ENCODE measurements at places on chromosomes 12 and 14. TPM values are rescaled to one million over a fixed set of nuclear protein-coding genes. Genes with fewer than 3 reads are reported as not detected.

DNA sequence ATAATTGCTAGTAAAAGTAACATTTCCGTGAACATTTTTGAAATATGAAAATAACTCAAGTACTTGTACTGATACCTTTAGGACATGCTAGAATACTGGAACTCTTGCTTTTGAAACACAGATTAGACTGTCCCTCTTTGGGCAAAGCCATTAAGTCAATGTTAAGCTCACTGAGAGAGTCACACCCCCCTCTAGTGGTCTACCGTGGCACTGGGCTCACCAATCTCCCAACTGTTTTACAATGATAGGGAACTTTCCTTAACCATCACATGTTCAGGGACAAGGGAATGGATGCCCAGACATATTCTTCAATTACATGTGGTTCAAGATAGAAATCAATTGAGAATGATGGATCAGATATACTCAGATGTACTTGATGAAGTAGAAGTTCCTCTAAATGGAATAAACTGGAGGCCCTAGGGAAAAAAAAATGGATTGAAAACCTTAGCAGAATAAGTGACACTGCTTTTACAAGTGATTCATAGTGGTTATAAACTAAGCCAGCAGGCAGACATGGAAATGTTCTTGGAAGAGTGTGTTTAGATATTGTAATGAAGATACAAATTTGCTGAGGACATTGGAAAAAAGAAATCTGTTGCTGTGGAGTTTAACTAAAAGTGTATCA lies 17.8 kb downstream of the NANOG start:
- H3K36me3 ChIP-seq: no peaks in the 10 kb centered on the region
- no peak overlapping the region for H3K4me3 ChIP-seq
- no peaks in the 10 kb centered on the region for H3K4me1 ChIP-seq
- H3K27me3 ChIP-seq: no peaks in the 10 kb centered on the region
- H3K27ac ChIP-seq: no peak overlapping the region

PTCSC3 gene
- total RNA-seq: not detected

DEGS2 gene
- total RNA-seq: 3.0 TPM

DNA sequence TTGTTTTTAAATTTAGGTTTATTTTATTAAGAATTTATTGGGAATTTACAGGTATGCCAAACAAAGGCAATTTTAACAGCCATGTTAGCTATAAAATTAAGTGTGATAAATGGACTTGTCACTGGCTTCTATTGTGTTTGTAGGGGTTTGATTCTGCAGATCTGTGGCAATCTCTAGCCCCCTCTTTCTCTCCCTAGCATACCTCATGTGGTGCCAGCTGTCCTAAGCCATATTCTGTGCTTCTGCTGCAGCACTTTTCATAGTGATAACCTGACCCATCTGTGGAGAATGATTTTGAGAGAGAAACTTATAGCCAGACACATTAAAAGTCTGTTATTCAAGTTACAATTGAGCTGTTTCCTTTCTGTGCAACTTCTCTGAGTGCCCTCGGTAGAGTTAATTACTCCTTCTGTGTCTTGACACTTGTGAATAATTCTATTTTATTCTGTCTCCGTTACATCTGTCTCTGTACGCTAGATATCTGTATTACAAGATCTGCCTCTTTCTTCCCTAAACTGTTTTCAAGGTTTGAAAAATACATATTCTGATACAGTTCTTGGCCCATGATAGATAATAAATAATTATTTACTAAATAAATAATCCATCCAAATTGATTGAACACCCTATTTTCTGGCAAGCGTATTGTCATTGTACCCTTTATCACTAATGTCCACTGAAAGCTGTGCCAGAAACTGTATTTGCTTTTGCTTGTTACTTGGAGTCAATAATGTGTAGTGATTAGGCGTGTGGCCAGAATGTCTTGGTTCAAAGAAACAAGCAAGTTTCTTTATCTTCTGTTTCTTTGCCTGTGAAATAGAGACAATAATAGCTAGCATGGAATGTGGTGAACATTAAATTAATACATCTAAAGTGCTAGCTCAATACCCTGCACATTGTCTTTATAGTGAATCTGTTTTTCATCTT lies 40.0 kb downstream of the FRS2 start:
- no peak overlapping the region for H3K4me3 ChIP-seq
- H3K4me1 ChIP-seq: no peaks in the 10 kb centered on the region
- peak; percentile 26 for DNase-seq
- no peak overlapping the region for H3K27ac ChIP-seq

DNA sequence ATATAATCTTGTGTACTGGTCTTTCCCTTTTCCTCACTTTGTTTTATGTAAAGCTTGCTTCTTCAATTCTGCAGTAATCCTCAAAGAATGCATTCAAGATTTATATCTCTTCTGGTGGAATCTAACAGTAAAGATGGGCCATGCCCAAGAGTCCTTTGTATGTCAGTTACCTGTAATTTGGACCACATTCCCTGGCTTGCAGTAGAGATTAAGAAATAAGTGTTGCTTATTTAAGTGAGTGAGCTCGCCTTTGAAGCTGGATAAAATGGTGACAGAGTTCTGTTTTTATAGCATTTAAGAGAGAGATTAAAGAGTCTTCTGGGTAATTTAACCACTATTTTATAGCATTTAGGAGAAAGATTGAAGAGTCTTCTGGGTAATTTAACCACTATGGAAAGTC lies 262.1 kb upstream of the ATP2B1 start:
- no peaks in the 10 kb centered on the region for H3K4me1 ChIP-seq
- no peaks in the 10 kb centered on the region for H3K27me3 ChIP-seq
- H3K36me3 ChIP-seq: no peaks in the 10 kb centered on the region
- no peak overlapping the region for H3K27ac ChIP-seq
- no peak overlapping the region for H3K4me3 ChIP-seq

GRCh38 chr12:80756875-80757274 lies 40.2 kb downstream of the MYF5 start:
- no peak overlapping the region for H3K27ac ChIP-seq
- no peak for DNase-seq
- H3K4me1 ChIP-seq: no peaks in the 10 kb centered on the region
- H3K36me3 ChIP-seq: no peaks in the 10 kb centered on the region
- H3K27me3 ChIP-seq: no peaks in the 10 kb centered on the region
- no peak overlapping the region for H3K4me3 ChIP-seq

GRCh38 chr14:74616507-74616906 lies 4.5 kb upstream of the LTBP2 start:
- H3K27me3 ChIP-seq: peaks cover 30% of the 10 kb centered on the region
- no peaks in the 10 kb centered on the region for H3K36me3 ChIP-seq
- no peak overlapping the region for H3K4me3 ChIP-seq
- no peak overlapping the region for H3K27ac ChIP-seq

GRCh38 chr12:5988659-5989116 lies 43.6 kb upstream of the ANO2 start:
- H3K27me3 ChIP-seq: no peaks in the 10 kb centered on the region
- peak; percentile 89 for DNase-seq
- H3K27ac ChIP-seq: no peak overlapping the region
- no peak overlapping the region for H3K4me3 ChIP-seq

CPSF6 gene
- 41.1 TPM for total RNA-seq

DNA sequence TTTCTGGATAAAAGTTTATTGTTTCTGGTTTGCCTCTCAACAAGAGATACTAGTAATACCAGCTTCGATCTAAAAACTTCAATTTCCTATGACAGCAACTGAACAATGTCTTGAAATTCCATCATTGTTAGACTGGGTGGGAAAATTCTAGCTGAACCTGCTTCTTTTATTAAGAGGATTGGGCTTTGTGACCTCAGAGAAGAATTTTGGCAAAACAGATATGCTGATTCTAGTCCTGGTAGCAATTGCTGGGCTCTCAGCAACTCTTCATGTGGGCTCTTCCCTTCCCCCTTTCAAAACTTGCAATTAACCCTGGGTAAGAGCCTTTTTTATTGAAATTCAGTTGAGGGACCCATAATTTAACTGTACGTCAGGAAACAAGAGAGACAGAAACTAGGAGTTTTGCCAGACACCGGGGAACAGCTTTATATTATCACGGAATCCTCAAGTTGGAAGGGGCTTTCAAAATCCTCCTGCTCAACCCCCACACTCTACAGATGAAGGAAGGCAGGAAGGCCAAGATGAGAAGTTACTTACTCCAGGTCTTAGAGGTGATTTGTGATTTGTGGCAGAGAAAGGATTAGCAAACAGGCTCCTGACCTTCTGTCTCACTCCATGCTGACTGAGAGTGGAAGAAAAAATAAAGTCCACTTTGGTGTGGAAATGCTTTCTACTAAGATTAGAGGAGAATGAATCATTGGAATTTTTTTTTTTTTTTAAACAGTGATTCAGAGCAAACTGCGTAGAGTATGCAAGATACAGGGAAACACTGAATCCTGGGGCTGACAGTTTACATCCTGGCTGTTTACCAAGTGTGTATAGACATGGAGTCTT lies 239.0 kb upstream of the ATP2B1 start:
- no peaks in the 10 kb centered on the region for H3K36me3 ChIP-seq
- H3K27ac ChIP-seq: peak overlapping the region; percentile 33
- H3K27me3 ChIP-seq: no peaks in the 10 kb centered on the region
- peak; percentile 80 for DNase-seq

DNA sequence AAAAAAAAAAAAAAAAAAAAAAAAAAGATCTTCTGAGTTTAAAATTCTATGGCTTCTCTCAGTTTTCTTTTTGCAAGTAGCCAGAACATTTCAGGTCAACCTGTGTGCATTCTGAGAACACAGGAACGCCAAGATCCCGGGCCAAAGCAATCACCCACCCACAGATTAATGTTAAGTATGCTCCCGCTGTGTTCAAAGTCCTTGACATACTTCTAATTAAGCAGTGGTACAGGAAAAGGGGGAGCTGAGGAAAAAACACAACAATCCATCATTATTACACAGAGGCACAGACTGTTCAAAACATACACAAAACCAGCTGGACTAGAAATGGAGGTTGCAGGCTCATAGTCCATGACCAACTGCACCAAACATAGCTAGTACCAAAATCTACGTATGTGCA lies 2.8 kb downstream of the FBXO21 start:
- H3K27me3 ChIP-seq: no peaks in the 10 kb centered on the region
- peaks cover 5% of the 10 kb centered on the region for H3K4me1 ChIP-seq
- peak; percentile 33 for DNase-seq
- no peak overlapping the region for H3K27ac ChIP-seq

DNA sequence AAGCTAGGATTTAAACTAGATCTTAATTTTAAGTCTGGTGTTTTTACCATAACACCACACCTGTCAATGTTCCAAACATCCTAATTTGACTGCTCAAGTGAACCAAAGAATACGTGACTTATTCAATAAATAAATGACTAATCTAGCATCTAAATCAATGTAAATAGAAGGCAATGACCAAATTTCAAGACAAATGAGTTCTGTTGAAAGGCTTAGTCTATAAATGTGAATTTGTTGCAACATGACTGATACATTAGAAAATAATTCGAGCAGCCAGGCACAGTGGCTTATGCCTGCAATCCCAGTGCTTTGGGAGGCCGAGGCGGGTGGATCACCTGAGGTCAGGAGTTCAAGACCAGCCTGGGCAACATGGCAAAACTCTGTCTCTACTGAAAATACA lies 15.1 kb downstream of the ZFC3H1 start:
- H3K27ac ChIP-seq: no peak overlapping the region
- no peak overlapping the region for H3K4me3 ChIP-seq
- no peak for DNase-seq
- H3K27me3 ChIP-seq: no peaks in the 10 kb centered on the region
- peaks cover 7% of the 10 kb centered on the region for H3K36me3 ChIP-seq

DNA sequence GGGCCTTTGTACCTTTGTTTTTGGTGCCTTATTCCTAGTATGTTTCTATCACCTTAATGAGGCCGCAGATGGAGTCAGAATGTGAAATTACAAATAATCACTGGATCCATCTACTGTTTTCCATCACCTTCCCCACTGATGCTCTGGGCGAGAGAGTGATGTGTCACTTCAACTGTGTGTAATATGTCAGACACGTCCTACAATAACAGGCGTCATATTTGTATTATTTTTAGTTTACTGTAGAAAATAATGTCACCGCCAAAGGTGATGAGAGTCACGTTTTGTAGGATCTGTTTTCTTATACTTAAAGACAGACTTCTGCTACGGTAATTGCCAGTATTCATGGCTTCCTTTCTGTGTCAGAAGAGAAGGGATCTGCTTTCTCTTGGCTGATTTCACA lies 22.4 kb upstream of the P2RX4 start:
- H3K36me3 ChIP-seq: peaks cover 13% of the 10 kb centered on the region
- no peak for DNase-seq
- H3K4me1 ChIP-seq: peaks cover 5% of the 10 kb centered on the region
- no peaks in the 10 kb centered on the region for H3K27me3 ChIP-seq

KRT82 gene
- not detected for total RNA-seq

ARHGEF40 gene
- total RNA-seq: 71.0 TPM

DNA sequence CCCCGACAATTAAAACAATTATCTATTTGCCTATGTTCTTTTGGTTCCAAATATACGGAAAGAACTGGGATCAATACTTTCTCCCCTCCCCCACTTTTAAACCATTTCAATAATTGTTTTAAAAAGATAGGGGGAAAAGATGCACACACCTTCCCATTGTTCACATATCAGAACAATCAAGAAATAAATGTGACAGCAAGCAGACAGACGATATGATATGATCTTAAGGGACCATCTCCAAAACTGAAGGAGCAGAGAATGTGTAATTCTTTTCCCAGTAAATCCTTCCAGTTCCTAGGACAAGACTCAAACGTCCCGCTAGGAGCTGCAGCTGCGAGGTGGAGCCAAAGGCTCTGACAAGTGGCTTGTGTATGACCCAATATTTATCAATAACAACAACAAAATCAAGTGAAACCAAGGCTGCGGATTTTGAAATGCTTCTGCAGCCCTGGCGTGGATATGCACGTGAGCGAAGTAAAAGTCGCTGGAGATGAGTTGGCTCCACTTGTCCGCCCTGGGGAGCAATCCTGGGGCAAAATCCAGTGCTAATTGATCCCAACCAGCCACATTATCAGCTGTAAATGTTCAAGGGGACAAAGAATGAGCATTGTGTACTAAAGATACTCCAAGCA lies 8.2 kb upstream of the FOXG1 start:
- no peak overlapping the region for H3K4me3 ChIP-seq
- H3K36me3 ChIP-seq: no peaks in the 10 kb centered on the region
- H3K4me1 ChIP-seq: peaks cover 14% of the 10 kb centered on the region

DNA sequence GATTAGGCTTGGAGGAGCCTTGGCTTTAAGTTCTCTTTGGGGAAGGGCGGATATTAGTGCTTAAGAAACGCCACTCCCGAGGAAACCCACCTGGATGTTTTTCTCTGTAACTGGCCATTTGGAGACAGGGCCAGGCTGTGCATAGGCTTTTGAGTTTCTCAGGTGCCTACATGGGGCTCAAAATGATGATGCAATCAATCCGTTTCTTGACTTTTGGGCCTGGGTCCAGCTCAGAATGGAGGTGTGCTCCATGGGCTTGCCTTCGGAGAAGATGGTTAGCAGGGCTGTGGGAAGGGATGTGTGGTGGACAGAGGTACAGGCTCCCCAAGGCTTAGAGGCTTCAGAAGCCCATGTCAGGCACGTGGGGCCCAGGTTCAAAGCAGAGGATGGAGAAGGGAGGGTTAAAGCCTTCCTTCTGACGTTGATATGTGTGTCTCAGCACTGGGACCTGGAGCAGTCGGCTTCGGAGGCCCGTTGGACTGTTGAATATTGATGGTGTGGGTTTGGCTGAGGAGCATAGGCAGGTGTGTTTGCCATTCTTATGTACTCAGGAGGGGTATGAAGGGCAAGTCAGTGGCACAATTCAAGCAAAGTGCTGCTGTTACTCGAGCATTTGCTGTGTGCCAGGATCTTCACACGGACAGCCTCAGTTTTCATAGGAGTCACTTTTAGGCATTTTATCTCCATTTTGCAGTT lies 82.8 kb downstream of the SLC25A47 start:
- H3K4me1 ChIP-seq: peaks cover 51% of the 10 kb centered on the region
- peaks cover 6% of the 10 kb centered on the region for H3K36me3 ChIP-seq
- no peaks in the 10 kb centered on the region for H3K27me3 ChIP-seq
- no peak overlapping the region for H3K4me3 ChIP-seq
- no peak for DNase-seq

TAS2R8 gene
- 0.11 TPM for total RNA-seq

PMCH gene
- total RNA-seq: not detected

Measured in spinal cord (tissue), 10 donors.